ENCODE measurements at places on chromosomes 5 and 9. TPM values are rescaled to one million over a fixed set of nuclear protein-coding genes. Genes with fewer than 3 reads are reported as not detected.

DNA sequence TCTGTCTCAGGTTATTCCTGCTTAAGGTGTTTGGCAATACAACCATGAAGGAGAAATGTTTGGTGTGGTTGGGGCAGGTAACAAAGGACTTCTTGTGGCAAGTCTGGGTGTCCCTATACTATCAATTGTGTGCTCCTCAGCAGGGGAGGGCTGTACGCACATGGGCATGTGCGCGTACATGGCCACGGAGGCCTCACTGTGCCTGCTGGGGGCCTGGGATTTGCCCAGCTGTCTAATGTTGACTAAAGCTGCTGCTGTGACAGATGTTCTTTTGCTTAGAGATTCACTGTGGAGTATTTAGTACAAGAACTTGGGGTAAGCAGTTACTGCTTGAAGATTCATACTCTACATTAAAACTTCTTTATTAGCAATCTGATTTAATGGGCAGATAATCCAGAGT, 97.5 kb downstream of the HSPA4 start:
- DNase-seq = no peak

GRCh38 chr9:100761276-100761802, 183.5 kb downstream of the CAVIN4 start:
- DNase-seq = no peak

DNA sequence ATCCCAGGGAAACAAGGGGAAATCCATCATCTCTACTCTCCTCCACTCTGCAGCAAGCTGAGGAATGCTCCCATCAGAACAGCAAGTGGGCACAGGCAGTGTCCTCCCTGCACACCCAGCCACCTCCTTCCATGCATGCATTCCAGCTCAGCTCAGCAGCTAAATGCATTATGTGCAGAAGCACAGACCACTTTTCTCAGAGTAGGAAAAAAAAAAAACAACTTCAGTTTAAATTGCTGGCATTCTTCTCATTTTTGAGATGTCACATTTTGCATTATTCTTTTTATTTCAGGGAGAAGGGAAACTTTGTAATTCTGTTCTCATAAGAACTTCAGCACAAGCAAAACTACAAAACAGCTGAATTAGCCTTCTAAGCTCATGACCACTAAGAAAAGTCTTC, 312.2 kb downstream of the SEMA5A start:
- no peak for DNase-seq

- DNase-seq = no peak
These were observed 110.1 kb upstream of the GRIN3A start for GRCh38 chr9:101848485-101848919.

- no peak for DNase-seq
These were observed 39.7 kb downstream of the CHSY3 start for GRCh38 chr5:129943936-129944335.

DNA sequence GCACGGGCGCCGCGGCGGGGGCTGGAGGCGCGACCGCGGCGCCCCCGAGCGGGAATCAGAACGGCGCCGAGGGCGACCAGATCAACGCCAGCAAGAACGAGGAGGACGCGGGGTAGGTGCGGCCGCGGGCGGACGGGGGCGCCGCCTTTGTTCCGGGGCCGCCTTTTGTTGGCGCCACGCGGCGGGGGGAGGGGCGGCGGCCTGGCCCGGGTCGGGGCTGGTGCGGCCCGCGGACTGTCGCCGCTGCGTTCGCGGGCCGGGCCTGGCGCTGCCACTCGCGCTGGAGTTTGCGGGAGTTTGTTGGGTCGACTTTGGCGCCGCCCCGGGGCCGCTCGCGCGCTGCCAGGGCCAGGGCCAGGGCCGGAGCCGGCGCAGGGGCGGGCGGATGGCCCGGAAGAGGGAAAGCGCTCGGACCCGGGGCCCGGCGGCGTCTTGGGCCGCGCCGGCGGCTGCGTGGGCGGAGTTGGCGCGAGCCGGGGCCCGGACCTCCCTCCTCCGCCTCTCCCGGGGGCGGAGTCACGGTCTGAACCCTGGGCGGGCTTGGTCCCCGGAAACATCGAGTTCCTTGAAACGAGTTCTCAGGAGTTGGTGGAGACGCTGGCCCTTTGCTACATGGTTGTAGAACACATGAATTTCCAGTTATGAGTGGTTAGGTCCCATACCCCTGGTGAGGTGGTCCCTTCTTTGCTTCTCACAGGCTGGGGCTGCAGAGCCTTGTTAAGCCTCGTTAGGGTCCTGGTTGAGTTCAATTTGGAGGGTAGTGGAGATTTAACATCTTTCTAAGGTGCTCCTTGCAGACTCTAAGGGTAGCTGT, 809 bp downstream of the HNRNPAB start:
- peak; percentile 51 for DNase-seq

DNA sequence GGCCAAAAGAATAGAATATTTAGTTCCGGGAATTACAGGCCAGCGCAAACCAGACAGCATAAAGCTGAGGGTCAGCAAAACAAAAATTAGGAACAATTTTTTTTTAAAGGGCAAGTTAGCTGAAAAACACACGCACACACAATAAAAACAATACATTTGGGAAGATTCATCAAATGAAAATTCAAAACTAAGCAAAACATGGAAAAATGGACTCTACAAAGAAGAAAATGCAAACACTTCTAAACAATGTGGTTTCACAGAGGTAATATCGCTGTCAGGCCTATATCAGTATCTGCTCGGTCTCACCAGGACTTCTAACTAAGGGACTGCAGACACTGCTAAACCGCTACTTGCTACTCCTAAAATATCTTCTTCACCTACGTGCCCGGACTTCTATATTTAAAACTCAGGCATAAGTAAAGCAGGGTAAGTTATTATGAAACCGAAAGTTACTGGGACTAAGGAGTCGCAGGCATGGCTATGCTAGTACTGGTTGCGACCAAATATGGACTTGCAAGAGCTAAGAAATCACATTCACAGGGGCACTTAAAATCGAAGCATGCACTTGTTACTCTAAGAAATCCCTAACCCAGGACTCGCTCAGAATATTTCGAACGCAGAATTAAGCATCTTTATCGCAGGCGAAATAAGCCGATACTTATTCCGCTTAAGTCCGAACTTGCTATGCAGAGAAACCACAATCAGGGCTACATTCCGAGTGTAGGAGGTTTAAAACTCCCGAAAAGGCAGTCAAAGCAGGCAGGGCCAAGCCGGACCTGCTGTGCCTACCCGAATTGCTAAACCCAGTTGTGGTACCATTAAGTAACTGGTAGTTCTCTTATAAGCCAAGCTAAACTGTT, 2.3 kb downstream of the ANXA2R start:
- no peak for DNase-seq

Gene SLC23A1
- not detected for total RNA-seq

Gene FOXI1
- total RNA-seq = not detected

Gene PCDHGA4
- total RNA-seq = 3.3 TPM

Gene MYMK
- not detected for total RNA-seq

Gene RALGPS1
- total RNA-seq = 4.0 TPM

Gene NCS1
- total RNA-seq = 4.6 TPM

Gene RPS23
- total RNA-seq = 3,830 TPM

Gene KLHL3
- total RNA-seq = 4.4 TPM

Gene PTPRD
- 7.3 TPM for total RNA-seq

Gene ARID3C
- not detected for total RNA-seq

Gene STING1
- total RNA-seq = 32.8 TPM
